ENCODE measurements at places on chromosomes 12 and 14.

DNA sequence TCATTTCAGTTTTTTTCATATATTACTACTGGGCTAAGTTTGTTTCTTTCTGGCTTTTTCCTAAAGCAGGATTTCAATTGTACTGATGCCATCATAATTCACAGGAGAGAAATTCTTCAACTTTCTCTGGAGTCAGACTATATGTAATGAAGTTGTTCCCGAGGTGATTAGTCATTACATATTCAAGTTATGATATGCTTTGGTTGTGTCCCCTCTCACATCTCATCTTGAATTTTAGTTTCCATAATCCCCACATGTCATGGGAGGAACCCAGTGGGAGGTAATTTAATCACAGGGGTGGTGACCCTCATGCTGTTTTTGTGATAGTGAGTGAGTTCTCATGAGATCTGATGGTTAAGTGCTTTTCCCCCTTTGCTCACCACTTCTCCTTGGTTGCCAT, 227.5 kb upstream of the LRIG3 start:
- no peak overlapping the region for H3K4me3 ChIP-seq
- DNase-seq = no peak
- no peaks in the 10 kb centered on the region for H3K27me3 ChIP-seq
- H3K4me1 ChIP-seq = no peaks in the 10 kb centered on the region

GRCh38 chr12:84924981-84925380, 12.4 kb upstream of the SLC6A15 start:
- H3K36me3 ChIP-seq = no peaks in the 10 kb centered on the region
- H3K27ac ChIP-seq = no peak overlapping the region
- H3K4me3 ChIP-seq = no peak overlapping the region
- H3K27me3 ChIP-seq = no peaks in the 10 kb centered on the region

DNA sequence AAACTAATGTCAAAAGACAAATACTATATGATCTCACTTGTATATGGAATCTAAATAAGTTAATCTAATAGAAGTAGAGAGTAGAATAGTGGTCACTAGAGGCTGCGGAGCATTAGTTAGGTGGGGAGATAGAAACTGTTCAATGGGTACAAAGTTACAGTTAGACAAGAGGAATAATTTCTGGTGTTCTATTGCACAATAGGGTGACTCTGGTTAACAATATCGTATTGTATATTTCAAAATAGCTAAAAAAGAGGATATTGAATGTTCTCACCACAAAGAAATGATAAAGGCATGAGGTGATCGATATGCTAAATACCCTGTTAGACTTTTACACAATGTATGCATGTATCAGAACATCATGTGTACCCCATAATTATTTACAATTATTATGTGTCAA, 42.9 kb downstream of the IGF1 start:
- no peaks in the 10 kb centered on the region for H3K4me1 ChIP-seq
- H3K36me3 ChIP-seq = no peaks in the 10 kb centered on the region
- H3K27me3 ChIP-seq = no peaks in the 10 kb centered on the region
- H3K4me3 ChIP-seq = no peak overlapping the region
- DNase-seq = no peak

GRCh38 chr14:21525571-21525961, 580 bp downstream of the SALL2 start:
- DNase-seq = no peak
- H3K36me3 ChIP-seq = peaks cover 35% of the 10 kb centered on the region
- peak overlapping the region; percentile 88 for H3K4me3 ChIP-seq
- H3K27ac ChIP-seq = no peak overlapping the region
- H3K4me1 ChIP-seq = peaks cover 17% of the 10 kb centered on the region

GRCh38 chr14:66974397-66975025, 214.7 kb upstream of the GARIN2 start:
- H3K4me1 ChIP-seq = no peaks in the 10 kb centered on the region
- no peak overlapping the region for H3K27ac ChIP-seq
- no peak for DNase-seq
- H3K27me3 ChIP-seq = no peaks in the 10 kb centered on the region

- H3K27me3 ChIP-seq = no peaks in the 10 kb centered on the region
- H3K27ac ChIP-seq = no peak overlapping the region
- no peak overlapping the region for H3K4me3 ChIP-seq
- DNase-seq = no peak
These were observed 47.4 kb upstream of the SRSF5 start for GRCh38 chr14:69719501-69719951.

All from iPS DF 6.9 (cell line).